ENCODE measurements at places on chromosomes 5 and 9.

DNA sequence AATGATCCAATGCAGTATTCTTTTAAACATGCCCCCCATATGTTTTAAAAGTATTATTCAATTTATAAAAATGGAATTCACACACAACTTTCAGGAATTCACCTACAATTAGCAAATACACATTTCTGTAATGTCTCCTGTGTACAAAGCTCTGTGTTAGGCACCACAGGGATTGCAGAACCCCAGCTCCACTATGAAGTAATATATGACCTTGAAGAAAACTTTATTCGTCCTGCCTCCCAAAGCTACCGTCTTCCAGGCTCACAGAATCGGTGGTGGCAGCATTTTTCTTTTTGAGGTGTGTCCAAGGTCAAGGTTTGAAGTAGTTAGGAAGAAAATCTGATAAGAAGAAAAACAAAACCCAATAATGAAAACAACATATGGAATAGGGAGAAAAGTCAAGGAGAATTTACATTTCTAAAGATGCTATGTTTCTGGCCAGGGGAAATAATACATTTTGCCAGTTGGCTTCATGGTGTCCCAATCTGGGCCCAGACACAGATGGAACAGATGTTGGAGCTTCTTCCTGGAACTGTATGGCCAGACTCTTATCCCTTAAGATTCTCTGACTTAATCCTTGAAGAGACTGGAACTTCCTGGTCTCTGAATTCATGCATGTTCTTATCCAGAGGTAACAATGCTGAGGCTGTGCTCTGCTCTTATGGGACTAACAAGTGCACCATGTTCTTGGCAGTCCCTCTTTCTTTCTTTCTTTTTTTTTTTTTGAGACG lies 22.0 kb upstream of the LVRN start:
- DNase-seq = peak; percentile 85

DNA sequence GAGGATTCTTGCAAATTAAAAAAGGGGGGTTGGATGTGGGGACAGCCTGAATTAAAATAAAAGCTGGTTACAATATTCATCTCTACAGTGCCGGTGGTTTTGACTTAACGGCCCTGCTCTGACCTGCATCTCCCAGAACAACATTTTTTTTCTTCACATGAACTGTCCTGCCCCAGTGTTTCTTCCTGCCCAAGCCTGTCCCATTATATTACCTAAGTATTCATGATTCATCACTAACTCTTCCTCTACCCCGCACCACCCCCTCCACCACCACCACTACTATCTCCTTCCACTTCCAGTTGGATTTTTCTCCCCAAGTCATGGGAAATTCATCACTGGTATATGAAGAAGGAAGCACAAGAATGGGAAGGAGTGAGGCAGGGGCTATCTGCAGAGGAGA lies 90.1 kb downstream of the ZFAND5 start:
- no peak for DNase-seq

GRCh38 chr9:1881708-1882295 lies 133.3 kb upstream of the SMARCA2 start:
- DNase-seq = no peak

DNA sequence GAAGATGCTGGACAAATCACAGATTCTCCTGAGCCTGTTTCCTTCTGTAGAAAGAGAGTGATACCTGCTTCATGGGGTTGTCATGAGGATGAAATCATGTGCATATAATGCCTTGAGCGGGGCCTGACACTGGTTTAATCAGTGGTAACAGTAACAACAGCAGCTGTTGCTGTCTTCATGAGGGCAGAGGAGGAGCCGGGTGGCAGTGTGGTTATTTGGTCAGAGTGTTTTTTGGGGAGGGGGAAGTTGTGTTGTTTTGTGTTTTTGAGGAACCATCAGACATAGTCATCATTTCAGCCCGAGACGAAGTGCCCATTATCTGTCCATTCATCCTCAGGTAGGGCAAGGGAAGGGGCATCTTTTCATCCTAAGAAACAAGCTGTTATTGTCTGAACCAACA lies 44.0 kb downstream of the NEURL1B start:
- DNase-seq = no peak

DNA sequence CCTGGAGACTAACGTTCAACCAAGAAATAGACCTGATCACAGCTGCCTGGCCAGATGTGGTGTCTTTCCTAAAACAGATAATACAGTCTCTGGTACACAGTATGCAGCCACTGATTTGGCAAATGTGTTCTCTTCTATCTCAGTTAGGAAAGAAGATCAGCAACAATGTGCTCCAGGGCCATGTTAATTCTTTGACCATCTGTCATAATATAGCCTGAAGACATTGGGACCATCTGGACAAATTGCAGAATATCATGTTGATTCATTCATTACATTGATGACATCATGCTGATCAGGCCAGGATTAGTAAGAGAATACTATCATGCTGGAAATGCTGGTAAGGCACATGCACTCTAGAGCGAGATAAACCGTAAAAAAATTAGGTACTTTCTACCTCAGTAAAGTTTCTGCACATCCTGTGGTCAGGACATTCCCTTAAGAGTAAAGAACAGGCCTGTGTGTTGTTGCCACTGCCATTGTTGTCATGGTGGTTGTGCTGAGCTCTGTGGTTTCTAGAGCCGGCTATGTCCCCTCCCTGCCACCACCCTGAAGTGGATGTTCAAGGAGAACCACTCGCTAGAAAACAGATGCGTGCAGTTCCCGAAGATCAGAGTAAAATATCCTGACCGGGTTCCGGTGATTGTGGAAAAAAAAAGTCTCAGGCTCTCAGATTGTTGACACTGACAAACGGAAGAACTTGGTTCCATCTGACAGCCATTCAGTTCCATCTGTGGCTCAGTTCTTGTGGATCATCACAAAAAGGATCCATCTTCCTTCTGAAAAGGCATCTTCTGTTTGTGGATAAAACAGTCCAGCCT lies 6.4 kb upstream of the JMY start:
- no peak for DNase-seq

DNA sequence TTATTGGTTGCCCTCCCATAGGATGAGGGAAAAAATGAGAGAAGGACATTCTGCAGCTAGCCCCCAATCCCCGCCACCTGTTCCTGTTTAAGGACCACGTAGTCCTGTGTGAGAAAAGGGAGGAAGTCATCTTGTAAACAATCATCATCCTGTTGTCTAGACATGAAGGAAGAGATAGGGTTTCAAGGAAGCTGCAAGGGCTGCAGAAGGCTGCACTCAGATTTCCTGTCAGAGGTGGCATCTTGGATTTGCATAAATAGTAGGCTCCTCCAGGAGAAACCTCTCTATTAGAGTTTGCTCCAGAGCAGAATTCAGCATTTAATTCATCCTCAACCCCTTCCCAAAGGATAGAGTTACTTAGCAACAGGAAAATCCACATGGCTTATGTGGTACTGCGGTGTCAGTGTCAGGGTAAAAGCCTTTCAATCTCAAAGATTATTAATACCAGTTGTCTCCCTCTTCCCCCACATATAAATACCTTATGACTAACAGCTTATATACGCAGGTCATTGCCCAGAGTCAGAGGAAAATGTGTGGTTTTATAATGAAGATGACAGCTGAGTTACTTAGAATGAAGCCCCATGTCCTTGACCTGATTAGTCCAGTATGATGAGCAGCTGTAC lies 4.6 kb upstream of the DNAJC18 start:
- DNase-seq = no peak

DNA sequence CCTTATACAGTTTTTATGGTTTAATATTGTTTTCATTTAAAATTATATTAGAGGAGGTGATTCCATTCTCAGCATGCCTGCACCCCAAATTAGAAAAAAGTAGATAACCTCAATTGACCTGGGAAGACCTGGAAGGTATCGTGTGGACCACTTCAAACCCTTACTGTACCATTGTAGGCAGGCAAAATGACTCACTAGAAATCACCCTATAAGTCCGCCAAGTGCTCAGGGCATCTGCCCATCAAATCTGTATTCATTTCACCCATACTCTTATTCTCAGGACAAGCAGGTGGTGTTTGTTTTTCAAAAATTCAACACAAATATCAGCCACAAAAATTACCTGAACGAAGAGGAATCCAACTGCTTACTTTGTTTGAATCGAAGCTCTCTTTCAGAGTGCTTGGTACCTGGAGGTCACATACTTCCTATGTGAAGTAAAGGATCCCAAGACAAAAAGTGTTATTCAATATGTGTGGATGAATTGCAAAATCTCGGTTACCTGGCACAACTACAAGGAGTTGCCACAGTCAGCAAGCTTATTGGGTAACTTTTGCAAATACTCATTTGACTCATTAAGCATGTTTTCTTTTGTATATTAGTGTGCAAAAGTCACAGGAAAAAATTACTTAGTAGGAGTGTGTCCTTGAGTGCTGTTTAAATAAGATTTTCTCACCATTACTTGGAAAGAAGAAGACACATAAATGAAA lies 216.2 kb downstream of the ENC1 start:
- DNase-seq = no peak

DNA sequence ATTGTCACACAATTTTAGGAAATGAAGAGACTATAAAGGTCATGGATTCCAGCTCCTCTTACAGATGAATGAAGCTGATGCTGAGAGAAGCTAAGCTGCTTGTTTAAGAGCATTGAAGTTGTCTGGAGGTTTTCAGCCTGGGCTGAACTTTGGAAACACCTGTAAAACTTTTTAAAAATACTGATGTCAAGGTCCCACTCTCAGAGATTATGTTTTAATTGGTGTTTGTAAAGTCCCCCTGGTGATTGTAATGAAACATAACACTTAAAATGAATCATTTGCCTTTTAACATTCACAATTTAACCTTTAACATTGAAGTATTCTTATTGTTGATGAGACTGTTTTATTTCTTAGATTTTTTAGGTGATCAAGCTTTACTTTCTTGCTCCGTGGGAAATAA lies 16.4 kb downstream of the RAD23B start:
- DNase-seq = no peak

All from skin of body (tissue), 3 donors.